ENCODE measurements at places on chromosomes 12 and 14.

DNA sequence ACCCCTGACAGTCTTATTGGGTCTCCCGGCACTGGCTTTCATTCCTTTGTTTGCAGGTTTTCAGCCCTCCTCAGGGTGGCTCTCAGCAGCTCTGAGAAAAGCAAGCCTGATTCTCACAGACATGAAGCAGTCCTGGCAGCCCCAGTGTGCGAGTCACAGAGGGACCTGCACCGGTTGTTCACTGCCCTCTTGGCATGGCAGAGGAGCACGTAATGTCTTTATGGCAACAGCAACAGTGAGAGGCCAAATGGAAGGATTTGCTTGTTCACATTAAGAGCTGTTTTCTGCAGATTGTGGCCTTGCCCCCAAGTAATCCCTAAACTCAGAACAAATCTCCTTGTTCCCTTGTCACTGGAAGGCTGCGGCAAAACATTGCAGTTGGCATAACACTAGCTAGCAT is 3.4 kb downstream of the KCNA5 start:
- ATAC-seq = no peak

GRCh38 chr14:91872011-91872501 is 4.7 kb upstream of the TC2N start:
- no peak for ATAC-seq

DNA sequence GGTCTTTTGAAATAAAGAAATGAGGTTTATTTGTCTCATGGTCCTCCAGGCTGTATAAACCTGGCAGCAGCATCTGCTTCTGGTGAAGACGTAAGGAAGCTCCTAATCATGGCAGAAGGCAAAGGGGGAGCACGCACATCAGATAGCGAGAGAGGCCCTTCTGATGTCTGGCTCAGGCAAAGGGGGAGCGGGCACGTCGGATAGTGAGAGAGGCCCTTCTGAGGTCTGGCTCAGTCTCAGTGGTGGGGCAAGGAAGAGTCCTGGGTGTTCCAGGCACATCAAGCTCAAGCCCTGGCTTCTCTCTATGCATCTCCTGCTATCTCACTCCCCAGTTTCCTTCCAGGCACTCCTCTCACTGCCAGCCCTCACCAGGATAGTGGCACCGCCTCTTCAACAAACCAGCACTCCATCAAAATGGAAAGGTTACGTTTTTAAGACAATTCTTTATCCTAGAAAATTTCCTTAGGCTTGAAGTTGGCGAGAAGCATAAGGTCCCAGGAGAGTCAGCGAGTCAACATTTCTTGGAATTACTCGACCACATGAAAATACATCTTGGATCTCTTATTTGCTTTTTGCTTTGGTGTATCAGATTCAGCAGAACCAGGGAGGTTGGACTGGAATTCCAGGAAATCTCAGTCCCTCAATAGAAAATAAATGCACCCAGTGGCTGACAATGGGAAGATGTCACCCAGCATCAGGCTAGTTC is 189.6 kb upstream of the TMEM132C start:
- ATAC-seq = no peak

DNA sequence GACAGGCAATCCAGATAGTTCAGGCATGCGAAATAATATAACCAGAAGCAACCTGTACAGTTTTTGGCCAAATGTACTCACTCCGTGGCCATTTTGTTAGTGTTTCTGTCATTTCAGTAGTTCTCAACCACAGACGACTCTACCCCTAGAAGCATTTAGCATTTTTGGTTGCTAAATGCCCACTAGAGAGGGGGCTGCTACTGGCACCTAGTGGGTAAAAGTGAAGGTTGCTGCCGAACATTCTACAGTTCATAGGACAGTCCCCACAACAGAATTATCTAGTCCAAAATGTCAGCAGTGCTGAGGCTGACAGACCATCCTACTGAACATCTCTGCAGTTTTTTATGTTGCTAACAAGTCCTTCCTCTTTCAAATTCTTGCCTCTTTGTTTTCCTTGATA is 107.4 kb downstream of the TSHR start:
- ATAC-seq = peak; percentile 69

DNA sequence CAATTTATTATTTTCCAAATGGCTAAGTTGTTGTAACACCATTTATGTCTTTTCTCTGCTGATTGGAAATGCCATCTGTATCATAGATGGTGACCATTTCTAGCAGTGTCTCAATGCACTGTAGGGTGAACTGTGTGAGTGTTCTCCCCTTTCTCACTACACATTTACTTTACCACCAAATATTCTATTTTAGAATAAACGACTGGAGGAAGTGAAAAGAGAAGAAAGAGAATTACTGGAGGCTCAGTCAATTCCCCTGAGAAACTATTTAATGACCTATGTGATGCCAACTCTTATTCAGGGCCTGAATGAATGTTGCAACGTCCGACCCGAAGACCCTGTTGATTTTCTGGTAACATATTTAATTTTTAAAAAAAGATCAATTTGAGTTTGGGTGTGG is 15.5 kb upstream of the PAPOLA start:
- ATAC-seq = no peak

- ATAC-seq = no peak
These were observed 82.2 kb downstream of the CCDC88C start for GRCh38 chr14:91335191-91336092.

DNA sequence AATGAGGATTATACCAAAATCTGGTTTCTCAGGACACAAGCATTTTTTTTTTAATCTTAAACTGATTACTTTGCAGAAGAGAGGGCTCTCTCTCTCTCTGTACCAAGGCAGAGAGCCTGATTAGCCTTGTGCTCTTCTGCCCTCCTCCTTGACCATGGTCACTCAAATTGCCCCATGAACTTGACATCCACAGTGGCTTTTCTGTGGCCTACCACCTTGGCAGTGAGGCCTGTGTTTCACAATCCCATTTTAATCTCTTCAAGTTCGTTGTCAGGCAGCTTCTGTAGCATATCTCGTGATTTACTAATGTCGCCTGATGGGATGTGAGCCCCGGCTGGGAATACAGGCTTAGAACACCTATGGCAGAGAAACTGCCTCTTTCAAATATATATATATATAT is 30.7 kb upstream of the PWP1 start:
- ATAC-seq = no peak

- no peak for ATAC-seq
These were observed 37.8 kb downstream of the SPRING1 start for GRCh38 chr12:116700066-116700465.

DNA sequence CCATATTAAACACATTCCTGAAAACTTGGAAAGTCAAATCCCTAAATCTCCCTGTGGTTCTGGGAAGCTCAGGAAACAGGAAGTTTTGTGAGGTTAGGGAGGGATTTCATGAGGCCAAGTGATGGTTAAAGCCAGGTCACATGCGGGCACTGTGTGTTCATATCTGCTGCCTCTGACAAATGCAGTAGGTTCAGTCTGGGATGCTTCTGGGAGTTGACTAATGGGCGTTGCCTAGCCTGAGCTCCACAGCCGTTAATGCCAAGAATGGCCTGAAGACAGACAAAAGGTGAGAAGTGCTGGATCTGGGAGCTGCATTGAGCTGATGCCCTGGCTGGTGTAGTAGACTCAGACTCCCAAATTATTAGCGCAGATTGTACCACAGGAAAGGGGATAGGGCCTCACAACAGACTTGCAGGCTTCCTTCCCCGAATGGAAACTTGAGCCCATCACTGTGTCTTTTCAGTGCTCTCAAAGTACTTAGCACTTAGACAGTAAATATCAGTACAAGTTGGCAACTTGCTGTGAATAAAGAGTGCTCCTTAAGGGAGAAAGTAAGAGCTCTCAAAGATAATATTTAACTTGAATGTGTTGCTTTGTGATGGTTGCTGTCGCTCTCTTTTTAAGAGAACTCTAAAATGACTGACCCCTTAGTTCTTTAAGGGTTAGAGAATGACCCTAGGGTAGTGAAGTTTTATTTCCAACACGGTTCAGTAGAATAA is 17.3 kb downstream of the GSG1 start:
- no peak for ATAC-seq

DNA sequence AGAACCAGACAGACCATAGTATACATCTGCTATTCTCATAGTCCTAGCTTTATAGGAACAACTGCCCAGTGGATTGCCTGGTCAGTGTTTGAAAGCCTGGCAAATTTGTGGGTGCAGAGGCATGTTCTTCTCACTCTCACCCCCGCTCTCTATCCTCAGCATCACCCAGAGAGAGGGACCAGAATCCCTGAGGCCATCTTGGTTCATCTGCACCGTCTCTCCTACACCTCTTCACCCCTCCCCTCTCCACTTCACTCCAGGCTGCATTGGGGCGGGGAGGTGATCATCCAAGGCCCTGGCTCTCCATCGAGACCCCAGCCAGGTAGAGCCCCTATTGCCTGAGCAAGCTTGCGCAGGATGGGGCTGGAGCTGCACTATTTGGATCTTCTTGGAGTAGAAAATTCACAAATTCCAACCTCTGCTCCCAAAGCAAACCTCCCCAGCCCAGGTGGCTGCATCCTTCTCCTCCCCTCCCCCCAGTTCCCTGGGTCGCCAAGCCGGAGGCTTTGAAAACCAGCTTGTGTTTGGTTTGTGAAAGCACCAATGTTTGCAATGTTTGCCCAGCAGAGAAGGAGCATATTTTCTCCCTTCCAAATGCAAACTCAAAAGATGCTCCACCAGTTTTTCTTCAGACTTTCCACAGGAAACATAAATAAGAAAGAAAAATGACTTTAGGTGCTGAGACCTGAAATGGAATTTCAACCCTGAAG is 18.6 kb upstream of the COL2A1 start:
- no peak for ATAC-seq

DNA sequence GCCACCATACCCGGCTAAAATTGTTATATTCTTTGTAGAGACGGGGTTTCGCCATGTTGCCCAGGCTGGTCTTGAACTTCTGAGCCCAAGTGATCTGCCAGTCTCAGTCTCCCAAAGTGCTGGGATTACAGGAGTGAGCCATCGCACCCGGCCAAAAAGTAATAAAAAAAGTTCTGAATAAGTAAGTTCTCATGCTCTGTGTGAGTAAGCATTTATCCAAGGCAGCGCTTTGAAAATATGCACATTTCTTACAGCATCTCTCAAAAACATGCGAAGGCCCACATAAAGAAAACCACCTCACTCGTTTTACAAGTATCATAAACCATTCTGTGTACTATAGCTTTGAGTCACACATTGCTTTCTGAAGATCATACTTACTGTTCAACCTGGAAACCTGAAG is 8.6 kb downstream of the GIT2 start:
- ATAC-seq = no peak

DNA sequence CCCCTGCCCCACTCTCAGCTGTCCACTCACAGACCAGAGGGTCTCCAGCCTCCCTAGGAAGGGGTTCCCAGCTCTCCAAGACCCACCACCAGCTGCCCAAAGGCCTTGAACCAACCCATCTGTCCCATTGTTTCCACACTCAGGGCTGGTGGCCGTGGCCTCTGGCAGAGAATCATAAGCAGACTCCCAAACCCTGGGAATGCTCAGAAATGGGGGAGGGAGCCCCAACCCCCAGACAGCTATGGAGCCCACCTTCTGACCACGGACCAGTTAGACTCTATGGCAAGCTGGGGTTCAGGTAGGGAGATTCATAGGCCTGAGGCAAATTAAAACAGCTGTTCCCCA is 280.0 kb downstream of the DPF3 start:
- ATAC-seq = no peak

GRCh38 chr14:22474730-22475351 is 114.2 kb downstream of the DAD1 start:
- no peak for ATAC-seq

GRCh38 chr12:6294156-6295093 is 16.1 kb upstream of the PLEKHG6 start:
- ATAC-seq = peak; percentile 70

DNA sequence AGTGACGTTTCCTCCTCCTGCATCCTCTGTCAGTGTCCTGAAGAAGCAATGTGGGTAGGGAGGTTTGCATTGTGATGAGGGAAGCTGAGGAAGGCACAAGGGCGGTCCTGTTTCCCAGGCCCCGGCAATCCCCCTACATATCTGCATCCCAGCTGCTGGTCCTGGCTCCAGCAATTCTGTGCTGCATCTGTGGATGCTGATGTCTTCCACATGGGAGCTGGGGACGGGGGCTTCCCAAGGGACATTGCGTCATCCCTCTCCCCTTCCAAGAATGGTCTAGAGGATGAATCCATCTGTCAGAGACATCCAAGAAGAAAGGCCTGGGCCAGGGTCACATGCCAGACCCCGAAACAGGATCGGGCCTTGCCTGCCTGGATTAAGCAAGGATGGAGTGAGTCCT is 52.1 kb downstream of the TSPAN11 start:
- no peak for ATAC-seq

GRCh38 chr12:129540249-129540648 is 363.6 kb downstream of the TMEM132D start:
- ATAC-seq = no peak

GRCh38 chr14:29627137-29627536 is 300.5 kb downstream of the PRKD1 start:
- no peak for ATAC-seq

- no peak for ATAC-seq
These were observed 76.7 kb downstream of the PEBP1 start for GRCh38 chr12:118212606-118213005.

- peak; percentile 61 for ATAC-seq
These were observed 2.6 kb downstream of the RTL1 start for GRCh38 chr14:100900837-100901390.

DNA sequence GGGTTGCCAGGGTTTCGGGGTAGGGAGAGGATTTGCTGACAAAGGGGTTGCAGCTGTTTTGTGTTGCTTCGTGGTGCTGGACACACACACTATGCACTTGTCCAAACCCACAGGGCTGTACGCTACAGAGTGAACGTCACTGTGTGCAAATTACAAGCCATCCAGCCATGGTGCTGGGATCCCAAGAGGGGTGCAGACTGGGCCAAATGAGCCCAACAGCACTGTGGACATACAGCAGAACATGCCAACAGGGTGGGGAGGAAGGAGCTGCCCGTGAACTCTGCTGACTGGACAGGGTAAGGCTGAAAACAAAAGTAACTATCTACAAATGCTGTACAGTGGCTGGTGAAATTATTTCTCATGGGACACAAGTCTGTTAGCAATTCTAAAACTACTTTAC is 25.2 kb downstream of the POLE start:
- ATAC-seq = no peak

- no peak for ATAC-seq
These were observed 144.5 kb downstream of the NUBPL start for GRCh38 chr14:31705731-31706130.

GRCh38 chr14:95254288-95254687 is 65.4 kb downstream of the CLMN start:
- ATAC-seq = peak; percentile 54

GRCh38 chr12:101690544-101691098 is 6.8 kb upstream of the CHPT1 start:
- no peak for ATAC-seq

DNA sequence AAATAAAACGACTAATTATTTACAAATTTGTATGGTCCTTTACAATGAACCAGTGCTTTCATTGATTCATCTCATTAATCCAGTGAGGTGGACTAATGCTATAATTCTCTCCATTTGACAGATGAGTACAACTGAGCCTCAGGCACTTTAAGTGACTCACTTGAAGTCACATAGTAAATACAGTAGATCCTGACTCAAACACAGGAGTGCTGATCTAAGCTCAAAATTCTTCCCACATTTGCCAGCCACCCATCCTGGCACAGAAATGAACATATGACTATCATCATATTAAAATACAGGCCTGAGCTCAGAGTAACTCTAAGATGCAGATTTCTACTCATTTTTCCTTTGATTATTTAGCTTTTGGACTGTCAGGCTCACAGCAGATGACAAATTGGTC is 30.6 kb downstream of the SLC16A7 start:
- ATAC-seq = no peak

GRCh38 chr12:71972441-71973074 is 33.9 kb downstream of the TPH2 start:
- ATAC-seq = no peak

GRCh38 chr12:50985322-50985721 is 33.0 kb downstream of the HIGD1C start:
- ATAC-seq = peak; percentile 54

Data from SK-N-SH treated with all-trans-retinoic acid at 6 μM for 48 hours (cell line).